ENCODE measurements at places on chromosomes 7 and 10.

- DNase-seq = no peak
Measured at GRCh38 chr10:45238896-45239295, 76.5 kb downstream of the OR13A1 start.

DNA sequence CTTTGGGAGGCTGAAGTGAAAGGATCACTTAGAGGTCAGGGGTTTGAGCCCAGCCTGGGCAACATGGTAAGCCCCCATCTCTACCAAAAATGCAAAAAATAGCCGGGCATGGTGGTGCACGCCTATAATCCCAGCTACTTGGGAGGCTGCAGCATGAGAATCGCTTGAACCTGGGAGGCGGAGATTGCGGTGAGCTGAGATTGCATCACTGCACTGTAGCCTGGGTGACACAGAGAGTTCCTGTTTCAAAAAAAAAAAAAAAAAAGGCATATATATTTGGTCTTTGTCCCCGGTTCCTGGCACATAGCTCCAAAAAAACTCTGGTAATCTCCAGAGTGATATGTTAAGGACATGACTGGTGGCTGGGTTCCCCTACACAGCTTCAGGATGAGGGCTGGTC is 147.3 kb downstream of the SEC23IP start:
- no peak for DNase-seq

- no peak for DNase-seq
Measured at GRCh38 chr7:40316176-40316575, 181.4 kb downstream of the SUGCT start.

DNA sequence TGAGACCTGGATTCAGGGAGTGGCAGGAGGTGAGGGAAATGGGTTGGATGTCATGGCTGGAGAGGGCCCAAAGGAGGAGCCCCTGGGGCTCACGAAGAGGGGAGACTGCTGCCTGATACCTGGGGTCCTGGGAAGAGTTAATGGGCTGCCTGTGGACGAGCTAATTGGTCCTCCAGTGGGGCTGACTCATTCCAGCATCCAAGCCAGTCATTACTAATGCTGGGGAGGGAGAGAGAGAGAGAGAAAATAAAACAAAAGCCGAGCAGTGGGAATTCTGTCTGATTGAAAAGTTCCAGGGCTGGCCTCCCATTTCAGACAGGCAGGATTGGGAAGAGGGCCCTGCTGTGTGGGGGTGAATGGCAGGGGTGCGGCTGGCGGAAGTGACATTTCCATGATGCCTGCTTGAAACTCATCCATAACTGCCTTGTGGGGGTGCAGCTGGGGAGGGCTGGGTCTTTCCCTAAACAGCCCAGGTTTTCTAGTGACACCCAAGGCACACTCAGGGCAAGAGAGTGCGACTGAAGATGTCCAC is 297.8 kb downstream of the RPS24 start:
- peak; percentile 90 for DNase-seq

DNA sequence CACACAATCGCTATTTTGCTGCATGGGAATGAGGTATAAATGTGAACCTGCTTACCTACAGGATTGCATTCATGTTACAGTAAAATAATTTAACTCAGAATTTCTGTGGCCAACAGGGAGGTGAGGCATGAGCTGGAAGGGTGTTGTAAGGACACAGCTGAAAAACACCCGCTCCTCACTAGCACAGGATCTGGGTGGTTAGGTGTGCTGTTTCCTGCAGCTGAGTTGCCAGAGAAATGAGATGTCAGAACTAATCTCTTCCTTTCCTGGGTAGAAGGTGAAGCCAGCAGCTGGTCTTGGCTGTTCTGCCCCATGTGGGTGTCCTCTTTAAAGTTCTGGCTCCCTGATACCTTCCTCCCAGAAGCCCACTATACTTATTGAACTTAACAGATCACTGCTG is 39.0 kb upstream of the ZNF438 start:
- no peak for DNase-seq

- DNase-seq = no peak
Measured at GRCh38 chr7:36509962-36510361, 120.3 kb downstream of the ANLN start.

DNA sequence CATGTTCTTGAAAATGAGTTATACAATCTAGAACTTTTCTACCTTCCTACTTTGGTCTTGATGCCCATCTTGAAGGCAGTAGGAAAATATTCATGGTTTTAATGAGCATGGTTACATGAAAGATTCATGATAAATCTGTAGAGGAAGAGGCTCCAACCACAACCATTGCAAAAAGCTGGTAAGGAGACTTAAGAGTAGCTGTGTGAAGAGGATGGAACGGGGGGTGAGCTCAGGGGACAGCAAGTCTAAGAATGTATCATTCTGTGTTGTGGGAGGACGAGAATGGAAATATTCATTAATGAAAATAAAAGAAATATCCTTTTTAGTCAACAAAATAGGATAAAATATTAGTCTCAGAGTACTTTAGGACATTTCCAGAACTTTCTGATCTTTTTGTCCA is 81.1 kb downstream of the BMPER start:
- DNase-seq = no peak

DNA sequence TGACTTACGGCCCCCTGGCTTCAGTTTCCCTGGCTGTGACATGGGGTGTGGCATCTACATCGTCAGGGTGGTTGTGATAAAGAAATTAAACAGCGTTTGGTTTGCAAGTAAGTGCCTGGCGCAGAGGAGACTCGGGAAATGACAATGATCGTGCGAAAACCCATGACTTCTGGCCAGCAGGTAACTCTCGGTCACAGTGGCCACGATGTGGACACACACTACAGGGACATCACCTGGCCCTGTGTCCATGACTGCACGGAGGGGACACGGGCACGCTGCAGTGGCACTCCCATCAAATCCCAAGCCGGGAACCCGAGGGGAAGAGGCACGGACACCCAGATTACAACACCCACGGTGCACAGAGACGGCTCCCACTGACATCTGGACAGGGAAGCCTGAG is 28.7 kb downstream of the PAPOLB start:
- DNase-seq = no peak

GRCh38 chr7:50856806-50857205 is 74.1 kb upstream of the GRB10 start:
- no peak for DNase-seq

- DNase-seq = no peak
Measured at GRCh38 chr10:62911210-62911963, 95.2 kb upstream of the EGR2 start.

DNA sequence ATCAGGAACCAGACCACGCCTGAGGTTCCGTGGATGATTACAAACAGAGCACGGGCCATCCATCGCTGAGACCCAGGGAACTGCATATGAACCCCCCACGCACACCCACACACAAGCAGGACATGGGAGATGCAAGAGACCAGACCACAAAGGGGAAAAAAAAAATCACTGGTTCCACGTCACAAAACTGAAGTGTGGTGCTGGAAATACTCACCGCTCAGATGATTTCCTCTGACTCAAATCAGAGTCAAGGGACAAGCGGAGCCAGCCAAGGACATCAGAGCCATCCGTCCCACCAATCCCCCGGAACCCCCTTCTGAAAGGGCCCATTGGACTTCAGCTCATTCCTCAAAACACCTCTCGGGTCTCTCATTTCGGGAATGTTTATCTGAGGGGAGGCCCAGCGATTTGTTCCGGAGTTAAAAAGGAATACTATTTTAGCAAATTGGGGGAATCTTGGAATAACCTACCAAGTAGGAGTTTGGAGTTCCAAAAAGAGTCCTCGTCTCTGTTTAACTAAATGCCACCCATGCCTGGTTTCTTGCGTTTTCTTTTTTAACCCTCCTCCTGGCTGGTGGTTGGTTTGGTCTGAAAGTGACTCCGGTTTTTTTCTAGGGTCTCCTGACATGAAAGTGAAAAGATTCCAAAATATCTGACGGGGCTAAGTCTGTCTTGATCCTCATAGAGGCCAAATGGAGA is 15.0 kb downstream of the SNX8 start:
- DNase-seq = no peak

GRCh38 chr10:123132576-123133477 is 2.9 kb upstream of the HMX3 start:
- peak; percentile 96 for DNase-seq

GRCh38 chr10:124712704-124713407 is 31.3 kb downstream of the FAM53B start:
- no peak for DNase-seq

- DNase-seq = no peak
Measured at GRCh38 chr7:132103718-132104117, 472.6 kb downstream of the PLXNA4 start.
